ENCODE measurements at places on chromosomes 2 and 18. TPM values are rescaled to one million over a fixed set of nuclear protein-coding genes. Genes with fewer than 3 reads are reported as not detected.

Gene KIF1A
- 0.69 TPM for total RNA-seq

Gene ALPG
- total RNA-seq: 0.22 TPM

Gene RGPD3
- total RNA-seq: 0.20 TPM

Gene TEX44
- total RNA-seq: not detected

Gene GPR45
- total RNA-seq: not detected
